Activated T-helper 1 cell treated with anti-CD3 and anti-CD28 coated beads, Interleukin-2, amount 50 U/mL, for 16 hours (primary cell): ENCODE measurements at places on chromosomes 1 and 21.

DNA sequence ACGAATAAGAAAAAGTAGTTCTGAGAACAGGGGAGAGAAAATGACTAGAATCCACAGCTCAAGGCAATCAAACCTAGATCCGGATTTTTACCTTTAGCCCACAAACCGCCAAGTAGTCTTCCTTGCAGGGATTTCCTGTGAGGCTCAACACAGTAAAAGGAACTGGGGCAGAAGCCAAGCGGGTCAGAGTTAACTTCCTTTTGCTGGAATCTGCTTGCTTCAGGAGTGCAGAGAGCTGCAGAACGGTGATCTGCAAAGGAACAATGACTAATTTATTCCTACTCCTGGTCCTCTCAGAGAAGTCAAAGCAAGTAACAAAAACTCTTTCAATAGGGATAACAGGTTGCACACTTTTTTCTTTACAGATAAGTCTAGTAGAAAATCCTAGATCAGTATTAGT, 53.4 kb downstream of the UBR4 start:
- DNase-seq, result no peak

- DNase-seq, result peak; percentile 4
Measured at GRCh38 chr1:119141020-119141424, 569 bp upstream of the WARS2 start.

GRCh38 chr1:21852282-21853130, 40.4 kb downstream of the LDLRAD2 start:
- no peak for DNase-seq

GRCh38 chr1:113676524-113676923, 82.8 kb downstream of the PHTF1 start:
- no peak for DNase-seq

DNA sequence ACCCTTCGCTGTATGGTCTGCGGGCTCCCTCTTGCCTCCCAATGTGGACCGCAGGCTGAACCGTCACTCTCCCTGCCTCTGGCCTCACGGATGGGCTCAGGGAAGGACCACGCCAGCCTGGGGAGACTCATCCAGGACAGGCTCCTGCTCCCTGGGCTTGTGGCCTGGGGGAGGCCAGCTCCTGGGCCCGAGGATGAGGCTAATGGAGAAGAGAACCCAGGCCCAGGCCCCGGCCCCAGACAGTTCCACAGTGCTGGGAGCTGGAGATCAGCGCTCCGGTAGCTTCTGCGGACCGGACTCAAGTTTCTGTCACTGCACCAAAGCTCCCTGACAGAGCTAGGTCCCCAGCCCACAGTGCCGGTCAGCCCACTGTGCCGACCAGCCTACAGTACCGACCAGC, 13.4 kb upstream of the PLEKHG5 start:
- no peak for DNase-seq

GRCh38 chr1:10057343-10057742, 24.6 kb downstream of the UBE4B start:
- DNase-seq, result no peak

DNA sequence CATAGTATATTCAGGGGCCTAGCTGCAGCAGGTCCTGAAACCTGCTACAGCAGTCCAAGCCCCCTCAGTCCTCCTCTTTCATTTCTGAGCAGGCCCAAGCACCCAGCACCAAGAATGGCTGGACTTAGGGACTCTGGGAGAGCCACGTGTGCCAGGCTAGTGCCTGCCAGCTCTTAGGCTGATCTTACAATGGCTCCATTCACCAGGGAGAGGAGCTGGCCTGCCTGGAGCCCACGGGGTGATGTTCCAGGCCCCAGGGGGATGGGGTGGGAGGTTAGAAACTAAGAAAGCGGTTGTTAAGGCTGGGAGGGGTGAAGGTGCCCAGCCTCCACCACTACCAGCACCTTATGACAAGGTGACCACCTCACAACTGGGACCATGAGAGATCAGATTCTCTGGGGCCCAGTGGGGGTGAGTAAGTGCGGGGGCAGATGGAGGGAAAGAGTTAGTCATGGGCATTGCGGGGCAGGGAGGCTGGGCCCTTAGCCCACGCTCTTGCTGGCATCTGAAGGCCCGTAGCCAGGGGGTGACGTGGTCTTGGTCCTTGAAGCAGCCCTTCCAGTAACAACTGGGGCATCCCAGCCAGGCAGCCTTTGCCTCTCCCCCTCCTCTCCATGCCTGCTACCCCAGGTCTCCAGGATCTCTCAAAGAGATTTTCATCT, 30.3 kb upstream of the CLIC4 start:
- DNase-seq, result no peak

GRCh38 chr21:33816174-33816573, 99.4 kb downstream of the ATP5PO start:
- no peak for DNase-seq

DNA sequence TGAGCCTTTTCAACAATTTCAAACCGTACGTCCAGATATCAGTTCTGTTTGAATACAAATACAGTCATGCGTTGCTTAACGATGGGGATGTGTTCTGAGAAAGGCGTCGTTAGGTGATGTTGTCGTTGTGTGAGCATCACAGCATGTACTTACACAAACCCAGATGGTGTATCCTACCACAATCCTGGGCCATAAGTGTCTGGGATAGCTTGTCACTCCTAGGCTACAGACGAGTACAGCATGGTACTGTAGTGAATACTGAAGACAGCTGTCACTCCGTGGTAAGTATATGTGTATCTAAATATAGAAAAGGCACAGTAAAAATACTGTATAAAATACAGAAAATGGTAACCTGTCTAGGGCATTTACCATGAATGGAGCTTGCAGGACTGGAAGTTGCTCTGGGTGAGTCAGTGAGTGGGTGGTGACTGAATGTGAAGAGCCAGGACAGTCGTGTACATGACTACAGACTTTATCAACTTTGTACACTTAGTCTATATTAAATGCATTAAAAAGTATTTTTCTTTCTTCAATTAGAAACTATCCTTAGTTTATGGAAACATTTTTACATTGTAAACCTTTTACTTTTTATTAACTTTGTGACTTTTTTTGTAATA, 10.5 kb upstream of the OR2W3 start:
- DNase-seq, result no peak

GRCh38 chr21:15045017-15045416, 19.8 kb downstream of the NRIP1 start:
- no peak for DNase-seq

DNA sequence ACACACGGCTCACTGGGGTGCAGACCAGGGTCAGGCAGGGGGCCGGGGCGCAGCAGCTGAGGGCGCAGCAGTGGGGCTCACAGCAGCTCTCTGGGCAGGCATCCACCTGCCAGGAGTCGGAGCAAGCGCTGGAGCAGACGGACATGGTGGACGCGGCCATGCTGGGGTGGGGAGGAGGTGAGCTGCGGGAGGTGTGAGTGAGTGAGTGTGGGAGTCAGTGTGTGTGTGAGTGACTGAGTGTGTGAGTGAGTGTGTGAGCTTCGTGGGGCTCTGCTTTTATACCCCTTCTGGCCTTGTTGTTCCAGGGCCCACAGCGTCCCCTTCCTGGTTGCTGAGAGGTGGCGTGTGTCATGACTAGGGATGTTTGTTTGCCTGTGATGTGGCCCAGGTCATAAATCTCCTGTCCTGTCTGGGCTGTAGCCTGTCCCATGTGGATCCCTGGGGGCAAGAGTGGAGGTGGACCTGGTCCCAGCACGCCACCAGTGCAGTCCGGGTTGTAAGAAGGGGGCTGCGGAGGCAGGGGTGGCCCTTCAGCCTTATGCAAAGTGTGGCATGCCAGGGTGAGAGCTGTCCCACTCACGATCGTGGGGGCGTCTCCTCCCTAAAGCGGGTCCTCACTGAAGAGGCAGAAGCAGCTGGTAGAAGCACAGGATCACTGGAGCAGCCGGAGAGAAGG, at the start of gene KRTAP10-1:
Gene KRTAP10-1 (minus strand): TSS at position 205 of the 676 bp plus-strand sequence. CDS start 45 bp downstream, at position 160.
- DNase-seq, result no peak

DNA sequence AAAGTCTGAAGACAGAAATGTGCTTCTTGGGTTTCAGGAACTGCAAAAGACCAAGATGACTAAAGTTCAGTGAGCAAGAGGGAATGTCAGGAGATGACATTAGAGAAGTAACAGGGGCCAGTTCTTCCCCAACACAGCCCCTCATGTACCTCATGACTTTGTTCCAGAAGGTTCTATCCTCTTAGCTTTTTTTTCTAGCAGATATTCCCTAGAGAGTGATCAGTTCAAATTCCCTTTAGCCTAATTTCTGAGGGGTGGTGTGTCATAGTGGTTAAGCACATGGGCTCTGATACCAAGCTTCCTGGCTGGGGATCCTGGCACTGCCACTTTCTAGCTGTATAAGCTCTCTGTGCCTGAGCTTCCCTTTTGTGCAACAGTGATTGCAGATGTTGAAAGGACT, 108.0 kb downstream of the LBR start:
- DNase-seq, result no peak

DNA sequence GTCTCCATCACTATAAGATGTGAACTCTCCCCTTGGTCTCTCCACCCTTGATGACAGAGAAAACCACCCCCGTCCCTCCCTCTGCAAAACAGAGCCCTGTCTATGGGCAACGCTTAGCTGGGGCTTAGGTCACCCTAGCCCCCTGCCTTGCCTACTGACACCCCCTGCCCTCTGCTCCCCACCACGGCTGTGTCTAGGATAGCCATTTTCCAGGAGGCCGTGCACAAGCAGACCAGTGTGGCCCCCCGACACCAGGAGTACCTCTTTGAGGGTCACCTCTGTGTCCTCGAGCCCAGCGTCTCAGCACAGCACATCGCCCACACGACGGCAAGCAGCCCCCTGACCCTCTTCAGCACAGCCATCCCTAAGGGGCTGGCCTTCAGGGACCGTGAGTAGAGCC, 8.5 kb downstream of the IKBKE start:
- no peak for DNase-seq

GRCh38 chr1:165045902-165046301, 310.6 kb downstream of the LMX1A start:
- no peak for DNase-seq

GRCh38 chr1:32275424-32275823, 16.5 kb upstream of the HDAC1 start:
- no peak for DNase-seq

GRCh38 chr1:18653367-18653766, 22.7 kb downstream of the PAX7 start:
- no peak for DNase-seq

GRCh38 chr1:56824938-56825337, 5.7 kb upstream of the FYB2 start:
- no peak for DNase-seq

GRCh38 chr1:110714374-110714995, 39.7 kb upstream of the KCNA3 start:
- DNase-seq, result no peak

- DNase-seq, result no peak
Measured at GRCh38 chr1:227894831-227895451, 52.8 kb downstream of the WNT9A start.

GRCh38 chr1:4175566-4176405, 275.7 kb upstream of the C1orf174 start:
- no peak for DNase-seq

- DNase-seq, result no peak
Measured at GRCh38 chr1:6871300-6871972, 86.2 kb downstream of the CAMTA1 start.

DNA sequence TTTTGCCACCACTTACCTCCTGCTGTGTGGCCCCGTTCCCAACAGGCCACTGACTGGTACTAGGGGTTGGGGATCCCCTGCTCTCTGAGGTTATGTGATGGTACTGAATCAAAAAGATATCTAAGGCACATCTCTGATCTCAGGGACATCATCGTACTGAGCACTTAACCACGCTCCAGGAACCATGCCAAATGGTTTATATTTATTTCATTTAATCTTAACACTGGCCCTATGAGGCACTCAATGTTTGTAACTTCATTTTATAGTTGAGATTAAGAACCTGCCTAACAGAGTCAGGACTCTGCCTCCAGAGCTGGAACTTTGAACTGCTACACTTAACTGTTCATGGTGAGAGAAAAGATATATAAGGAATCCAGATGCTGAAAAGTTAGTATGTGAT, 98.0 kb upstream of the HP1BP3 start:
- no peak for DNase-seq

DNA sequence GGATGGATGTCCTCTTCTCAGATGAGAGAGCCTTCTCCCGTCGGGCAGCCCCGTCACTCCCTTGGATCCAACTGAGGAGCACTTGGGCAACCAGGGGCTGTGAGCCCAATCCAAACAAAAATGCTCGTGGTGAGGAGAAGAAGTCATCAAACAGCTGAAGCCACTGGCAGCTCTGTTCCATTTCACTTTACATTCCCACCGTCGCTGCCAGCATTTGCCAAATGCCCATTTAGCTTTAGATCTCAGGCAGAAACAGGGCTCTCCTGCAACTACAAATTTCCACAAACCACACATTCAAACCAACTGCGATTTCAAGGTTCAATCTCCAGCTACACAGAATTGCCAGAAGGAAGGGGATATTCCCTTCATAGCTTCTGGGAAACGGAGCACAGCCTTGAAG, 634.6 kb downstream of the SMYD3 start:
- no peak for DNase-seq

DNA sequence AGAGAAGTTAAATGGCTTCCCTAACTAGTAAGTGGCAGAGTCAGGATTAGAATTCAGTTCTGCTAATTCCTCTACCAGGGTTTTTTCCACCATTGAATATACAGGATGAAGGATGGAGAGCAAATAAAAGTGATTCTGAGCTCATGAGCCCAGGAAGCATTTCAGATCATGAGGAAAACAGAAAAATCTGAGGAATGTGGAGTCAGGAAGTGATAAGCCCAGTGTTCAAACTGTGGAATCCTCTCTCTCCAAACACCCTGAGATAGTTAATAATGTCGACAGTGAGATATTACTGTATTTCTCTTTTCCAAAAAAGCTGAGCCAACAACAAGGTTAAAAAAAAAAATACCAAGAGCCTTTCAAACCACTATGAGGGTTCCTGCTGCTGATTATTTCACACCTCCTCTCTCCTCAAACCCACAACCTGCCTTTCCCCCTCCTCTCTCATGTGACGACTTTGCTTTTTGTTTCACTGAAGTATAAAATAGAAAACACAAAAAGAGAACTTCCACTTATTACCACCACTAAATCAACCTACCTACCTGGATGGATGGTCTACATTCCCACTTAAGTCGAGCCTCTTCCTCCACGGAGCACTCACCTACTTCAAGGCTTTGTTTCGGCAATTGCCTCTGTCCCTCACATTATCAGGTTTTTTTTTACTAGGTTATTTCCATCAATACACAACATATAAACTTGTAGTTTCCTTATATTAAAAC, 8.9 kb downstream of the SLAMF1 start:
- no peak for DNase-seq

DNA sequence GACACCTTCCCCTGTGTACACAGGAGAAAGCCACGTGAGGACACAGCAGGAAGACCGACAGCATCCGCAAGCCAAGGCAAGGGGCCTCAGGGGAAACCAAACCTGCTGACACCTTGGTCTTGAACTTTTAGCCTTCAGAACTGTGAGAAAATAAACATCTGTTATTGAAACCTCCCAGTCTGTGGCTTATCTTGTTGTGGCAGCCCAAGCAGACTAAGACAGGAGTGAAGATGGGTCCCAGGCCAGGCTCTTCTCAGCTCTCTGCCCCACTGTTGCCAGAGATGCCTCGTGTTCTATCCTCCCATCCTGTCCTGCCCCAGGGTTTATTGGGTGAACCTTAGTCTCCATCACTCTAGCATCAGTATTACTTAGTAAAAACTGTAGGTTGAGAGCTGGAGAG, 236.3 kb downstream of the MATN1 start:
- no peak for DNase-seq

DNA sequence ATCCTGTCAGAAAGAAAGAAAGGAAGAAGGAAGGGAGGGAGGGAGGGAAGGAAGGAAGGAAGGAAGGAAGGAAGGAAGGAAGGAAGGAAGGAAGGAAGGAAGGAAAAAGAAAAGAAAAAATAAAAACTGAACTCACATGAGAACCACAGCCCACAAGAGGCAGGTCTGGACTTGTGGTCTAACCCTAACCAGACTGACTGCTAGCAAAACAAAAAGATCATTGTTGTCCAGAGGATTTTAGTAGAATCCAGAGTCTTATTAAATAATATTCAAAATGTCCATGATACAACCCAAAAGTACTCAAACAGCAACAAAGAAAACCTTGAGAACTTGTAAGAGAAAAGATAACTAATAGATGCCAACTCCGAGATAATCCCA, 4.7 kb upstream of the ITGB2 start:
- DNase-seq, result no peak
